ENCODE measurements at places on chromosomes 16 and 17.

GRCh38 chr17:34865716-34866115 is 95.5 kb downstream of the CCT6B start:
- H3K4me1 ChIP-seq, result no peaks in the 10 kb centered on the region
- no peaks in the 10 kb centered on the region for H3K27me3 ChIP-seq
- no peak for DNase-seq
- H3K4me3 ChIP-seq, result no peak overlapping the region
- no peaks in the 10 kb centered on the region for H3K36me3 ChIP-seq

- DNase-seq, result no peak
- H3K4me3 ChIP-seq, result no peak overlapping the region
- H3K27ac ChIP-seq, result no peak overlapping the region
- H3K36me3 ChIP-seq, result peaks cover 86% of the 10 kb centered on the region
- no peaks in the 10 kb centered on the region for H3K4me1 ChIP-seq
- H3K27me3 ChIP-seq, result no peaks in the 10 kb centered on the region
These were observed 29.4 kb upstream of the POLR3E start for GRCh38 chr16:22267764-22268163.

DNA sequence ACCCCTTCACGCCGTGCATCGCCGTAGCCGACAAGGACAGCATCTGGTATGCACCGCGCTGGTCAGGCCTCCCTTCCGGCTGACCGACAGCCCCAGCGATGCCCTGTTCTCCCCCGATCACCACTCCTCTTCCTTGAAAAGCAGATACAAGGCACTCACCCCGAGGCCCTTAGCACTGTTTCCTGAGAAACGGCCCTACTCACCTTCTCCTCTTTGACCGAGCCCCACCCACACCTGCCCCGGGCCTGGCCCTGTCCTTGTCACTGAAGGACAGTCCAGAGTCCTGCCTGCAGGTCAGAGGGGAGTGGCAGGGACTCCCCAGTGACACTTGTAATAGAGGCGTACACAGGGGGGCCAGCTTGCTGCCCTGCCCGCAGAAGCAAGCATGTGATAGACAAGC is 45.9 kb upstream of the CHMP6 start:
- no peak for DNase-seq
- peaks cover 12% of the 10 kb centered on the region for H3K36me3 ChIP-seq
- no peaks in the 10 kb centered on the region for H3K27me3 ChIP-seq
- no peak overlapping the region for H3K4me3 ChIP-seq

- no peaks in the 10 kb centered on the region for H3K4me1 ChIP-seq
- no peak overlapping the region for H3K27ac ChIP-seq
- no peak for DNase-seq
- no peaks in the 10 kb centered on the region for H3K27me3 ChIP-seq
- H3K4me3 ChIP-seq, result no peak overlapping the region
- peaks cover 14% of the 10 kb centered on the region for H3K36me3 ChIP-seq
These were observed 36.1 kb downstream of the GOSR1 start for GRCh38 chr17:30513346-30513745.
